ENCODE measurements at places on chromosomes 7 and 10.

GRCh38 chr7:50739744-50740435, 42.8 kb downstream of the GRB10 start:
- no peak for DNase-seq

GRCh38 chr10:22727663-22728062, 13.3 kb upstream of the PIP4K2A start:
- DNase-seq, result no peak

DNA sequence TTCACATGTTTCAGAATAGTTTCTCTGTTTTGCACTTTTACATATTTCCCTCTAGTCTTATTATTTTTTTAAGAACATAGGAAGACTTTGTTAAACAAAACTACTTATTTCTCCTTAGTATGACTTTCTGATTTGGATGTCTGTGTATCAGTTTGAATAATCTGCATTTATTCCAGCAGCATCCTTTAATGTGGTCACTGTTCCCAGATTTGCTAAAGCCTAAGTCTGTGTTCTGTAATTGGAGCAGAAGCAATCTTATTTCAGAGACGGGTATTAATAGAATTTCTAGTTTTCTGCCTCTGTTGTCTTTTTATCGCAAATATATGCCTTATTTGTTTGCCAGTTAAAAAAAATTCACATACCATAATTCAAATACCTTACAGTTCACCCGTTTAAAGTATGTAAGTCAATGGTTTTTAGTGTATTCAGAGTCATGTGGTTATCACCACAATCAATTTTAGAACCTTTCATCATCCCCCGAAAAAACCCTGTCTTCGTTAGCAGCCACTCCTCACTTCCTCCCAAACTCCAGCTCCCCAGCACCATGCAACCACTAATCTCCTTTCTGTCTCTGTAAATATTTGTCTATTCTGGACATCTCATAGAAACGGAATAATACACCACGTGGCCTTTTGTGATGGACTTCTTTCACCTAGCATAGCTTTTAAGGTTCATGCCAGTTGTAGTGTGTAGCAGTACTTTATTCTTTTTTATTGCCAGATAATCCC, 58.7 kb downstream of the INPP5F start:
- no peak for DNase-seq

GRCh38 chr7:24871770-24872169, 108.2 kb downstream of the OSBPL3 start:
- DNase-seq, result no peak

GRCh38 chr7:131455546-131455945, 100.9 kb downstream of the PODXL start:
- DNase-seq, result no peak

GRCh38 chr10:124211921-124212320, 118.5 kb upstream of the CHST15 start:
- DNase-seq, result no peak

- no peak for DNase-seq
Measured at GRCh38 chr7:101102026-101102425, 16.7 kb downstream of the TRIM56 start.

- DNase-seq, result no peak
Measured at GRCh38 chr7:108189733-108190388, 59.7 kb upstream of the LAMB4 start.

DNA sequence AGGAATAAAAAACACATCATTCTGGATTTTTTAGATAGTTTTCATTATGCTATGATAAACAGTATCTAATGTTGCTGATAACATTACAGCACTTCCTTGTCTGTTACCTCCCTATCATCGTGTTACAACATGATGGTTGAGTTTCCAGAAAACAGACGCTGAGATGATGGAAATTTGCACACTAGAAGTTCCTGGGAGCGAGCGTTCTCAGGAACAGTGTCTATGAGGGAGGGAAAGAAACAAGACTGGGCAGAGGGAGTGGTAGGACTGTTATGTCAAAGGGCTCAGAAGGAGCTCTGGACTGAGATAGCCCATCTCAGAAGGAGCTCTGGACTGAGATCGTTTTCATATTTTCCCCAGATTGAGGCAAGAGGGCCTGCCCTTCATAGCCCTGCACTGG, 121.6 kb downstream of the REEP3 start:
- no peak for DNase-seq

- no peak for DNase-seq
Measured at GRCh38 chr7:152998420-152998819, 238.9 kb downstream of the ACTR3B start.

DNA sequence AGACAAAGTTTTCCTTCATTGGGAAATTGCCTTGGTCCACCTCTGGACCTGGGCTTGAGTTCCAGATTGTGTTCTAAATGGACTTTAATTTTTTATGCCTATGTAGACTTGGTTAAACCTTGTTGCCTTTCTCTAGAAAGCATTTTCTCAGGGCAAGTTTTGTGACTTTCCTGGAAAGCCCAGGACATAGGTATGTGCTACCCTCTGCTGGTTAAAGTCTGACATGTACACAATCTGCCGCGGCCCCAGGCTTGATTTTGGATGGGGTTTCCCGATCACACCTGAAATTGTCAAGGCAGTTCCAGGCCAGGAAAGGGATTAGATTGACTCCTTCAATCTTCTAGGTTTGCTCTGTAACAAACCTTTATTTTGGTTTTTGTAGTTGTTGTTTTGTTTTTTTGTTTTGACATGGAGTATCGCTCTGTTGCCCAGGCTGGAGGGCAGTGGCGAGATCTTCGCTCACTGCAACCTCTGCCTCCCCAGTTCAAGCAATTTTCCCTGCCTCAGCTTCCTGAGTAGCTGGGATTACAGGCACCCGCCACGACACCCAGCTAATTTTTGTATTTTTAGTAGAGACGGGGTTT, 14.1 kb upstream of the AKR1B10 start:
- no peak for DNase-seq

DNA sequence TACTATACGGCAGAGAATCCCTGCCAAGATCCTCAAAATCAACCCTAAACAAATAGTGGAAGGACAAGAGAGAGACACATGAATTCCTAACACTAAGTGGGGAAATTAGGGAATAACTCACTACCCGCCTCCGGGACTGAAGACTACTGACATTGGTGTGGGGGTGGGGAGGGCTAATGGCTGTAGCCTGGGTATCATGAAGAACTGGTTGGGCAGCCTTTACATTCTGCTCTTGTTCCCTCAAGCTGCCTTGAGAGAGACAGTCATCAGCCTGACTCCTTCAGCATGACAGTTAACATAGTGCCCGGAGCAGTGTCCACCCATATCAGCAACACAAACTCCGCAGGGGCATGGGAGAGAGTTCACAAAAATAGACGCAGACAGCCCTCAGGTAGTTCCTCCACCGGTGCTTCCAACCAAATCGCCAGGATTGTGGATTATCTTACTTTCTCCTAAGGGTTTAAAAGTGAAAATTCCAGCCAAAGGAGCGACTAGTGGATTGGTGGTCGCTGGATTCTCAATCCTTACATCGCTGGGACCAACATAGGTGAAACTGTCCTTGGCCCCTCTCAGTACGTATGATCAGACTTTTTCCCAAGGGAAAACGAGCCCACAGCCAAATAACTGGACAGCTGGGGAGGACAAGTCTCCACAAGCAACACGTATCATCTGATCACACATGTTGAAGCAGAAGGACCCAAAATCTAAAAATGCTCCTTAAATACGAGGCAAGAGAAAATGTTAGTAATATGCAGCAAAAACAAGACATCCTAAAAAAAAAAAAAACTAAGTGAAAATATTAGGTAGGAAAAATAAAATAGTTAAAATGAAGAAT, 22.6 kb downstream of the TMEM254 start:
- DNase-seq, result no peak

Measured in femur (tissue), 1 donor.